ENCODE measurements at places on chromosomes 3 and 15.

GRCh38 chr15:96428742-96429141 is 98.2 kb downstream of the NR2F2 start:
- DNase-seq: no peak

- DNase-seq: no peak
Measured at GRCh38 chr15:63231706-63232105, 42.3 kb downstream of the RAB8B start.

- DNase-seq: no peak
Measured at GRCh38 chr3:141087778-141088130, 36.6 kb downstream of the SPSB4 start.

DNA sequence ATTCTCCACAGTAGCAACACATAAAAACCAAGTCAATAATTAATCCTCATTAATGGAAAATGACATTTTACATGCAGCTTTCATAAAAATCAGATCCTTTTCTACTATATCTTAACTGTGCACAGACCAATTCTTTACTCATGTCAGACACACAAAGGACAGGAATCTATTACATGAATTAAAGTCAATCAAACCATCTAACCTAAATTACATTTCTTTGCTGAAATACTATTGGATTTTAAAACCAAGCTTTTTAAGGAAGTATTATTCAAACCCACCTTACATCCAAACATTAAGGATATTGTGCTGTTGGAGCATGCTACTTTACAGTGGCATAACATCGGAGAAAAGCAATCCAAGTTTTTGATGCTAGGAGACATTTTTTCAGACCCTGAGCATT is 72.8 kb downstream of the DLG1 start:
- DNase-seq: no peak

GRCh38 chr15:89912674-89913396 is at the start of gene ARPIN:
Gene ARPIN, minus strand, starts transcription at chr15:89912952. Its CDS starts 117 bp downstream, at chr15:89912835.
- no peak for DNase-seq

DNA sequence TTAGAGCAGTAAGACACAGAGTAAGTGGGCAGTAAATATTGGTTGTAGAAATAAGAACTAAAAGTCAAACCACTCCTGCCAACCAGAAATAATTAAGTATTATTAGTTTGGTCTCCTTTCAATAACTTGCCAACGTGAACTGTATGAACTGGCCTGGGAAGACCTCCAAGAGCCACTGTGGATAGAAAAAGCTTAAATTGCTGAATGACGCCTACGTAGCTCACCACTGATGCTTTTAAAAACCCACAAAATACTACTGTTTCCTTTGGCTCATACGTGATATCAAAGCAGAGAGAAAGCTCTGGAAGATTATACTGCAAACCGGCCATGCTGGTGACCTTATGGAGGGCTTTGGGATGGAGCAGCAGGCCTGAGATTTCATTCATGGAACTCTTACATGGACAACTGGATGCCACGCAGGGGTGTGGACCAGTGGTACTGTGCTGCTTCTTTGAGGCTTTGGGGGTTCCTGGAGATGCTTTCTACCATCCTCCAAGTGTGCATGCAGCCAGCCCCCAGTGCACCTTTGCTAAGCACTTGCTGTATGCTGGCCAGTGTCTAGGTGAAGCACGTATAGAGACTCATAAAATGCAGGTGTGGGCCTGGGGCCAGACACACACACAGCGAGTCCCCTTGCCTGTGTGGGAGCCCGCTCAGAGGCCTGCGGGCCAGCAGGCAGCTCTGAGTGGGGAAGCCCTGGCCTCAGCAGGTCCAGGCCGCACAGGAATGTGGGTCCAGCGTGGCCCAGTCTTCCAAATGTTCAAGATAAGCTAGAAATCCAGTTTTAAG is 66.8 kb downstream of the ABTB1 start:
- no peak for DNase-seq

- no peak for DNase-seq
Measured at GRCh38 chr3:127497166-127497565, 93.4 kb downstream of the TPRA1 start.

GRCh38 chr3:77931255-77932009 is 891.5 kb downstream of the ROBO2 start:
- no peak for DNase-seq

DNA sequence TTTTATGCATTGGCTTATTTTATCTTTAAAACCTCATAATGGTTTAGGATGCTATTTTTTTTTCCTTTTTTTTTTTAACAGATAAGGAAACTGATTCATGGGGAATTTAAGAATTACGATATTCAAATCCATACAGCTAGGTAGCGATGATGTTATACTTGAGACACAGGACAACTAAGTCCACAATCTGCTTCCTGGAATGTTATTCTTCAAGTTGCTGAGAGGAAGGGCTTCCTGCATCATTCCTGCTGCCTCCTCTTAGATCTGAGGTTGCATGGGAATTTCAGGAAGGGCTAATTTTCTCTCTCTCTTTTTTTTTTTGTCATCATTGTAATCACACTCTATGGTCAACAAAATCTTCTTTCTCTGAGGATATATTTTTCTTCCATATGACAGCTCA is 595.5 kb downstream of the GRM7 start:
- no peak for DNase-seq

DNA sequence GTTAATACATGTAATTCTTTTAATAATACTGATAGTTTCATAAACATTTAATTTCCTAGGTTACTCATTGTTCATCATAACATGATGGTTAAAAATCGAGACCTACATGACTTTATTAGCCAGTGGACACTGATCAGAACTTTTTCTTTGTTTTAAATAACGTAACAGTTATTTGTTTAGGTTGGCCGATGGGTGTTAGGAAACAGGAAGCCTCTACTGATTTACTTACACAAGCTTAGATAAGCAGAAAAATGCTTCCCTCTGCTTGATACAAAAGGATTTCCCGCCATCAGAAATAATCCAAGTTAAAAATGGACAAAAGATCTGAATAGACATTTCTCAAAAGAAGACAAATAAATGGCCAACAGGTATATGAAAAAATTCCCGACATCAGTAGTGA is 16.6 kb upstream of the APH1B start:
- DNase-seq: no peak

- DNase-seq: no peak
Measured at GRCh38 chr3:138726946-138727730, 107.6 kb downstream of the PIK3CB start.

DNA sequence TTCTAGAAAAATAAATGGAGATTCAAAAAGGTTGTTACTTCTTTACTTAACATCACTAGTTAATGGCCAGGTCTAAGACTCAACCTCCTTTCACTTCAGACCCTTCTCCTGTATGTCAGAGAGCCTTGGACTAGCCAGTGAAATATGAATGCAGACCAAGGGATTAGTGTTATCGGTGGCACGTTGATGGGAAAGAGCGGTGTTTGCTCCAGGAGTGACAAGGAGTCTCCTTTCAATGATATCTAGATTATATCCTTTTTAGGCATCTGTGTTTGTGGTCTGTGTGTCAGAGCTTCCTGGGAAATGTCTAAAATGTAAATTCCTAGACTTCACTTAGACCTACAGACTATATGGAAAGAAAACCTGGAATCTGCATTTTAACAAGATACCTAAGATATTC is 658.0 kb upstream of the KCNMB2 start:
- no peak for DNase-seq

- DNase-seq: no peak
Measured at GRCh38 chr3:13839253-13839652, 40.6 kb downstream of the WNT7A start.

DNA sequence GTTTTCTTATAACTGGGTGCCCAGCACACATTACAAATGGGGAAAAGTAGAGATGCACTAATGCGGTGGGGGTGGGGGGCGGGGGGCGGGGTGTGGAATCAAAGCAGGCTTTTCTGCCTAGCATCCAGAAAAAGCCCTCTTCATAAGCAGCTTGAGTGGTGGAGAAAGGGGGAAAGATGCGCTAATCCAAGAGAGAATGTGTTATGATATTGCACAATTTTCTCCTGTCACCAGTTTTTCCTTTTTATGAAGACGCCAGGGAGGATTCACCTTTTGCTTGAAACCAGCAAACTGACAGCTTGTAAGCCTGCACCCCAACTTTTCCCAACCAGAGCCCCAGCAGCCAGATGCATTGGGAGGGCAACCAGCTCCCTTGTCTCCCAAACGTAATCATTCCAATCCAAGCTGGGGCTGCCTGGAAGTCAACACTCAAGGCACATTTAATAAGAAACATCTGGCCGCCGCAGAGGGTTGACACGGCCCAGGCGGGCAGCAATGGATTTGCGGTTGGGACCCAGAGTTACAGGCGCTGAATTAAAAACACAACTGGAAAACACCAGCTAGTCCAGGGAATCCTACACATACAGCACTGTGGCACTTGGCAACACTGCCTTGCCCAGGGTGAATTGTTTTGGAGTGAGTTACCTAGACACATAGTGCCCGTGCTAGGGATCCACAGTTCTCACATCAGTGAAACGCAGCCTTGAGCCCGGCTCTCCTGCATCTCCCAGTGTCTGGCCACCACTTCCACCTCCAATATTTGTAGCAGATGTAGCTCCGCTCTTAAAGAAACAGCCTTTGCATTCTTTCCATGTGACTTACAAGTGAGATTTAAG is 218.5 kb upstream of the PRICKLE2 start:
- no peak for DNase-seq
